GM19239 (cell line): ENCODE measurements at places on chromosomes 11 and 22.

DNA sequence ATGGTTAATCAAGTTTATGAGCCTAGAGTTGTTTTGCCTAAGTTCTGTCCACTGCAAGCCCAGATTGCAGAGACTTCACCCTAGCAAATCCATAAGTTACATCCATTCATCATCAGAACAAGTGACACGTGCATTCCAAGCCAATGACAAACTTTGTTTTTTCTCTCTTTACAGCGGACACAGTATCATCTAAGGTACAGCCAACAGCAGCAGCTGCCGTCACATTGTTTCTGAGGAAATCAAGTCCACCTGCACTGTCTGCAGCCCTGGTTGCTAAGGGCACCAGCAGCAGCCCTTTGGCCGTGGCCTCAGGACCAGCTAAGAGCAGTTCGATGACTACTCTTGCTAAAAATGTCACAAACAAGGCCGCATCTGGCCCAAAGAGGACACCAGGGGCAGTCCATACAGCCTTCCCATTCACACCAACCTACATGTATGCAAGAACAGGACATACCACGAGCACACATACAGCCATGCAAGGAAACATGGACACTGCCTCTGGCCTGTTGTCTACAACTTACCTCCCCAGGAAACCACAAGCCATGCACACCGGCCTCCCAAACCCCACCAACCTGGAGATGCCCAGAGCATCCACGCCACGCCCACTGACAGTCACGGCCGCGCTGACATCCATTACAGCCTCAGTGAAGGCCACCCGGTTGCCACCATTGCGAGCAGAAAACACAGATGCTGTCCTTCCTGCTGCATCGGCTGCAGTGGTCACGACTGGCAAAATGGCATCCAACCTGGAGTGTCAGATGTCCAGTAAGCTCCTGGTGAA lies 155.8 kb downstream of the C11orf91 start:
- no peak for DNase-seq

DNA sequence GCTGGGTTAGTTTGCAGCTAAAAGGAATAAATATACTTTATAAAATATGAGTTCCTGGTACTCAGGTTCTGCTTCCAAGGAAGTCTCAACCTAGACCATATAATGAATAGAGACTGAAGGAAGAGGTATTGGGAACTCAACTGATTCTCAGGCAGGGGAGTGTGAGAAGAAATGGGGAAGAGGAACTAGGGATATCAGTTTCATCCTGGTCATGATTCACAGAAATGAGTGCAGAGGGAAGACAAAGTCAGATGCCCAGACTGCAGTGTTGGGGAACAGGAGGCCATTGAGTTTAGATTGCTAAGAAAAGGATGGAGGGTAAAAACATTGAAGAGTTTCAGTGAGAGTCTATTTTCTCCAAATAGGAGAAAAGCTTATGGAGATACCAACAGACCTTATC lies 28.8 kb downstream of the PLAAT5 start:
- DNase-seq, result no peak

DNA sequence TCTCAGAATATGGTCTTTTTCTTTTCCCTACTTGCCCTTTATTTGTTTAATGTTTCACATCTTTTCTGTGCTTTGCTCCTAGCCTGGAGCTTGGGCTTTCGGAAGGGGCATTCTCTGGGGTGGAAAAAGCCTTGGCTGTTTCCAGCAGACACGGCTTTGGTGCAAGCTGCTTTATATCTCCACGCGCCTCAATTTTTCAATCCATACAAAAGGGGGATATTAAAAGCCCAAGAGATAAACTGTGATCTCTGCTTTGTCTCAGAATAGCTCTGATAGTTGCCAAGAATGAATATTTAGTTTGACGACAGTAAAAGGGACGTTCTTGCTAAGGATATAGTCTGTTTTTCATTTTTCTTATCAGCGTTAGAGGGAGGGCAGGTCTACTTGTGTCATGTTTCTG lies 194.0 kb upstream of the KIRREL3 start:
- DNase-seq, result no peak

DNA sequence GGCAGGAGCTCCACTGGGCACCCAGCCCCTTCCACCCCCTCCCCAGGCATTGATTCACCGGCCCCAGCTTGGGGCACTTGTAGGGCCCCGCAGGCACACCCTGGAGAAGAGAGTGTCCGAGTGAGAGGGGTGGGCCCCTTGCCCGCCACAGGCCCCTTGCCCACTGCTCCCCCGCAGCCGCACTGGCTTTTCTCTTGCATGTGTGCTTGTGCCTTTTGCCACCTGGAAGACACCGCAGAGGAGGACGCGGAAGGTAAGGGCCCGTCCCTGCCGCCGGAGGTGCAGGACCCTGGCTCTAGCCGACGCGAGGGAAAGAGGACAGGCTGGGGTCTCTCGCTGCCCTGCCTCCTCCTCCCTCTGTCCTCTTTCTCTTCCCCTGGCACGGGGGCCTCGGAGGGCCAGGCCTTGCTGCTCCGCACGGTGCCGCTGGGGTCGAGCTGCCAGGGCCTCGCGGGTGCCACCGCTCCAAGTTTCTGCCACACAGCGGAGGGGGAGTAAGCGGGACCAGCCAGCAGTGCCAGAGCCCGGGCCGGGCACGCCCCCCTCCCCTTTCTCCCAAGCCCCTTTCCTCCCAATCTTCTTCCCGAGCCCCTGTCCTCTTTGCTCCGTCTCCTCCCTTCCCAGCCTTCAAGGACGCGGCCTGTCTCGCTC lies 9.5 kb downstream of the TNNT3 start:
- DNase-seq, result no peak

GRCh38 chr11:60699936-60700335 lies 524 bp downstream of the MS4A8 start:
- DNase-seq, result no peak

- no peak for DNase-seq
Observed at GRCh38 chr11:73907191-73907590, 30.4 kb downstream of the PAAF1 start.
